ENCODE measurements at places on chromosomes 16 and 17.

GRCh38 chr17:4064366-4064765 is 78.5 kb downstream of the ZZEF1 start:
- DNase-seq: no peak

DNA sequence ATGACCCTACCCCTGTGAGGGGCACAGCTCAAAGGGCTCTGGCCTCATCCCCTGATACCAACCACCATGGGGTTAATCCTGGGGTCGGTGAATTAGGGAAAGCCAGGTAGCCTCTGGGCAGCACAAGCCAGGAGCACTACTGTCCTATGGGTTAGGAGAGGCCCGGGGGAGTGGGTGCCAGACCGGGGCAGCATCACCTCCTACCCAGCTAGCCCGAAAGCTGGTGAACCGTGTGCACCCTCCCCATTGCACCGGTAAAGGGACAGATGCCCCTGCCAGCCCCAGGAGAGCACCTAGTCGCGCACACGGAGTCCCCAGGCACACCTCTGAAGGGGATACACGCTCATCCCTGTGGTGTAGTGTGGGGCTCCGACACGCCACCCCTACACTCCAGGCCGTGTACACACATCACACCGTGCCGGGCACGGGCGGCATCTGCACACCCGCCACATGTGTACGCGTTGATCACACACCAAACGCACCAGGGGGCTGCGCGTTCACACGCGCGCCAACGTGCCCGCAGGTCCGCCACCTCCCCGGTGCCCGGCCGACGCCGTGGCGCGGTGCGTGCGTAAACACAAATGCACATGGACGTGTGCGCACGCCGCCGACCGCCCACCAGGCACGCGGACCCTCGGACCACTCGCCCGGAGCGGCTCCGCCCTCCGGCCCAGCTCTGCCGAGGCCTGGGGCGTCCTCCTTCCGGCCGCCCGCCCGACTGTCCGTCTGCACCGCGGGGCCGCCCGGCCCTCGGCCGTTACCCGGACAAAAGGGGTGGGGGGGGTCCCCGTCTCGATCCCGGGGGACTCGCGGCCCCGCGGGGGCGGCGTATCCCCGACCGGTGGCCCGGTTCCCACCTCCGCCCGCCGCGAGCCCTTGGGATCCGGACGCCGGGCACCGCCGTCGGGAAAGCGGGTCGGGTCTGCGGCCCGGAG is 785 bp downstream of the UBALD1 start:
- DNase-seq: peak; percentile 64

DNA sequence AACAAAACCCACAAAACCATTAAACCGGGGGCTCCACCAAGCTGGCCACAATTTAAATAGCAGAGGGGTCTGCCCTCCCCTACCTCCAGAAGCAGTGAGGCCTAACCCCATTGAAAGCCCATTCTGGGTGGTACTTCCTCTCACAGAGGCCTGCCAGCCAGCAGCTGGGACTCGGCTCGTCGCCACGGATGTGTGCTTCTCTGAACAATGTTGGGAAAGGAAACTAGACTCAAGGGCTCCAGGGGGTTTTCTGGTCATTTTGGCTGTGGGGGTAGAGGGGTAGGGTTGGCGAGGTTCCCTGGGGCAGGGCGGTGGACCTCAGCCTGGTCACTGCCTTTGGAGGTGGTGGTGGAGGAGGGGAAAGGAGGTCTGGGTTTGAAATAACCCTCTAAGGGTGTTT is 4.7 kb upstream of the PLCG2 start:
- no peak for DNase-seq

DNA sequence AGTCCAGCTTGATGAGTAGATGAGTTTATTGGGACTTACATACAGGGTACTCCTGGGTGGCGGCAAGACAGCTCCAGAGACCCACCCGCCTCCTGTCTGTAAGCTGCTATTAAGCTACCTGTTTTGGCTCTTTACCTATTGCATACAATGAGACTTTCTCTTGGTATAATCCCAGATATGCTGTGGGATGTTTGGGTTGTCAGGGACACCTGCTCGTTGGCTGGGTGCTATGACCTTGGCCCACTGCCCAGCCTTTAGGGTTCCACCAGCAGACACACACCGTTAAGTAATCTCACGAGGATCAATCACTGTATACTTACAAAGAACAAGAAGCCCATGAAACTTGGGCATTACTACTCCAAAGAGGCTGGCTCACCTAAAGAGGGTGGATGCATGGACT is 116.4 kb downstream of the NPIPB5 start:
- no peak for DNase-seq

DNA sequence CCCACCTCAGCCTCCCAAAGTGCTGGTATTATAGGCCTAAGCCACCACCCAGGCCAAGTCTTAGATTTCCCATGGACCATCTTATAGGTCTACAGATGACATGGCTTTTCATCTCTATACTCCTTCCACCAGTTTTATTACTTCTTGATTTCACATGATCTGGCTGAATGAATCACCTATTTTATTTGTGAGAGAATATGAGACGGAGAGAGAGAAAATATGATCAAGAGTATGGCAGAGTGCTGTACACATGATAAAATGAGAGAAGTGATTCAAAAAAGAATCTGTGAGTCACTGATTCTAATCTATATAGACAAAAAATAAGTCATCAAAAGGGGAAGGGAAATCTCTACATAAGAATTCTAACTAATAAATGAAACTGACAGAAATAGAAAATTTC is 13.7 kb downstream of the ACSM1 start:
- DNase-seq: no peak

DNA sequence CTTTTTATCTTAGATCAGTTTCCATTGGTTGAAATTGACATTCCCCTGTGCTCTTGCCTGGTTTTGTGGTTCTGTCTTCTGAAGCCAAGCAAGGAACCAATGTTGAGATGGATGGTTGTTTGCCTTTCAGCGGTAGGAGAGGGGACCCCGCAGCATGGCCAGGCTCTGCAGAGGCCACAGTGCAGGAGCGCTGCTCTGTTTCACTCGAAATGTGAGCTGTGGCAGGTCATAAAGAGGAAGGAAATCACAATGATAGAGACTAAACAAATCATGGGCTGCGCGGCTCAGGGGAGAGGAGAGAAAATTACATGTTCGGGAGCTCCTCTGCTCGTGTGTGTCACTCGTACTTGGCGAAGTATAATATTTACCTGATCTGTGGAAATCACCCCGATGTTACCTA is 148.2 kb downstream of the SNX29 start:
- no peak for DNase-seq

- DNase-seq: no peak
These were observed 18.0 kb downstream of the ALOX12B start for GRCh38 chr17:8069587-8069860.

GRCh38 chr16:57807252-57807967 is 5.1 kb upstream of the KIFC3 start:
- no peak for DNase-seq

GRCh38 chr17:76076146-76076764 is 1.7 kb downstream of the GALR2 start:
- no peak for DNase-seq

DNA sequence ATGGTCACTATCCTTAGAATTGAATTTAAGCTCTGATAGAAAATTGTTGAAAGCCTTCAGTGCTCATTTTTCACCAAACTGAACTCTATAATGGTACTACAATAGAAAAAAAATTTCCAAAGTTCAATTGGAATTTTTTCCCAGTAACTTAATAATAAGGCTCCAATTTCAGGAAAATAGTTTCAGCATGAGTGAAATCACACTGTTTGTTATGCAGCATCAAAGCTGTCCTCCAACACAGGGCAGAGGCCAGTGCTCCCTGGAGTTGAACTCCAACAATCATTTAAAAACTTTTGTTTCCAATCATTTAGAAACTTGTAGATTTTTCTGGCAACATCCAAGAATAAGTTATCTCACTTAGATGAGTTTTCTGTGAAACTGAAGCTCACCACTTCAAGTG is 103.1 kb upstream of the HSBP1 start:
- DNase-seq: no peak

GRCh38 chr16:4487955-4488498 is 11.8 kb downstream of the HMOX2 start:
- DNase-seq: no peak

- no peak for DNase-seq
These were observed 508.8 kb upstream of the CDH8 start for GRCh38 chr16:62545039-62545438.

DNA sequence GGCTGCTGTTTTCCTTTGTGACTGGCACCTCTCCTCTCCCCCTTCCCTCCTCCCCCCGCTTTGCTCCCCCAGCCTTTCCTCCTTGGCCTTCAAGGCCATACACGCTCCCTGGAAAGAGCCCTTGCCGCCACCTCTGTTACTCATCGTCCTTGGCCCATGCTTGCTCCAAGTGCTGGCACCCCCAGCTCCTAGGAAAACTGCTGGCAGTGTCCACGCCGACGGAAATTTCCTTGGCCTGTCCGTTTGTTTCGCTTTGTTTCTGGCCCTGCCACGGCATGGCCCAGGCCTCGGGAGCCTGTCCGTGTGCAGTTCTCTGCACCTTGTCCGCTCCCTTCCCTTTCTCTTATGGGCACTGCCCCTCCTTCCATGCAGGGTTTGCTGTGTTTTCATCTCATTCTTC is 18.0 kb downstream of the CA5A start:
- no peak for DNase-seq

GRCh38 chr17:4789951-4790704 is 1.4 kb downstream of the GLTPD2 start:
- peak; percentile 81 for DNase-seq

GRCh38 chr17:27489045-27489715 is 32.9 kb downstream of the KSR1 start:
- DNase-seq: no peak

- no peak for DNase-seq
These were observed 8.4 kb upstream of the LGALS3BP start for GRCh38 chr17:78988152-78988551.

DNA sequence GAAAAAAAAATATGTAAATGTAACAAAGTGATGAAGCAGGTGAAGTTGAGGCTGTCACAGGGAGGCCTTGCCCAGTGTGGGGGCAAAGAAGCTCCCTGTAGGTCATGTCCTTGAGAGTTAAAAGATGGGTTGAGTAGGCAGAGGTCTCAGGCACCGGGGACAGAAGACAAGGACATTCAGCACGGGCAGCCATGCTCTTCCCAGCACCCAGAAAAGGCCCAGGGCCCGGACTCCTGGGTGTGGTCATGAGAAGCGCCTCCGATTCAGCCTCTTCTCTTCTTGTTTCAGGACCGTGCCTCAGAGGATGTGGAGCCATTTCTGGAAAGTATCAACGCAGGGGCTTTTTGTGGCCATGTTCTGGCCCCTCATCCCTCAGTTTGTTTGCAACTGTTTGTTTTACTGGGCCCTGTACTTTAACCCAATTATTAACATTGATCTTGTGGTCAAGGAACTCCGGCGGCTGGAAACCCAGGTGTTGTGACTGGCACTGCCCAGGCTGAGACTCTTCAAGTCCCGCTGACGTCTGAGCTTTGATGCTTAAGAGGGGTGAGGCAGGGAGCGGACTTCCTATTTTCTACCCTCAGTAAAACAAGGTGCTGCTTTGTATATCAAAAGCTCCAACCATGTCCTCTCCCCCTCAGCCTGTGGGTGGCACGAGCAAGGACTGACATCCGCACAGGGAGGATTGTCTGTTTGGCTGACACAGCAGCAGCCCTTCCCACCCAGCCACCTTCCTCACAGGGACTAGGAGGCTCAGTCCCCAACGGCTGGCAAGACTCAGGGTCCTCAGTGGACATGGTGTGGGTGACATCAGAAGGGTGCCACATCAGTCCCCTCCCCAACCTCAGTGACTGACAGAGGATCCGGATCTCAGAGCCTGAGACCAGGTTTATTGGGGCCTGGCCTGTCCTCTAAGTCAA is 26.5 kb downstream of the PLA2G10 start:
- no peak for DNase-seq

GRCh38 chr17:55794725-55795482 is 44.1 kb downstream of the PCTP start:
- no peak for DNase-seq

DNA sequence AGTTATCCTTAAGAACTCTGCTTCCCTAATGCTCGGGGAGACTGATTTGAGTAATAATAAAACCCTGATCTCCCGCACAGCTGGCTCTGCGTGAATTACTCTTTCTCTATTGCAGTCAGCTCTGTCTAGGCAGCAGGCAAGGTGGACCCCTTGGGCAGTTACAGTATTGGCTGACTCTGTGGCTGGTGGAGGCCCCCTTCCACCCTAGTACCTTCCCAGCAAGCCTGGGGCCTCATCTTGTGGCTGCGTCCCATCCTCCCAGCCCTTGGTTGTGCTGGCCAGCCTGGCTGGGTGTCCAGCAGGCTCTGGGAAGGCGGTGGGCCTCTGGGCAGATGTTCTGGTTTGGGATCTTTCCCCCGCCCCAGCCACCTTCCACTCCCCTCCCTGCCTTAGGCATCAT is 44.5 kb downstream of the CFAP20 start:
- no peak for DNase-seq

GRCh38 chr17:48024149-48025039 is 13.2 kb downstream of the COPZ2 start:
- DNase-seq: peak; percentile 50

DNA sequence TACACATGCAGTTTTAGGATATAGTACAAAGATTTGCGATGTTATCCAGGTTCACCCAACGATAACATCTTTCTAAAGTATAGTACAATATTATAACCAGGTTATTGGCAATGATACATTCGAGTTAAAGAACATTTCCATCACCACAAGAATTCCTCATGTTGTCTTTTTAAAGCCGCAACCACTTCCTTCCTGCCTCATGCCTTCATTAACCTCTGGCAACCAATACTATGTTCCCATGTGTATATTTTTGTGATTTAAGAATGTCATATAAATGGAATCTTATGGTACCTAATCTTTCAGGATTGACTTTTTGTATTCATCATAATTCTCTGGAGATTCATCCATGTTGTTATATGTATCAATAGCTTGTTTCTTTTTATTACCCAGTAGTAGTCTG is 1183.2 kb downstream of the CDH11 start:
- DNase-seq: no peak

DNA sequence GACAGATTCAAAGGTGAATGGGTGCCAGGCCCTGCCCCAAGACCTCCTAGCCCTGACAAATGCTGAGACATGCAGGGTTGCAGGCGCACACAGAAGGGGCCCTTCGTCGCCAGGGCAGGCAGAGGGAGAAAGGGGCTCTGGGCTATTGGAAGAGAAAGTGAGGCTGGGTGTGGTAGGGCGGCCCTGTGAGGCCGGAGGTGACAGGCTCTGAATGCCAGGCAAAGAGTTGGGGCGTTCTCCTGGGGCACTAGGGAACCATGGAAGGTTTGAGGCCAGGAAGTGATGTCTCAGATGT is 26.4 kb upstream of the NXPH3 start:
- no peak for DNase-seq

DNA sequence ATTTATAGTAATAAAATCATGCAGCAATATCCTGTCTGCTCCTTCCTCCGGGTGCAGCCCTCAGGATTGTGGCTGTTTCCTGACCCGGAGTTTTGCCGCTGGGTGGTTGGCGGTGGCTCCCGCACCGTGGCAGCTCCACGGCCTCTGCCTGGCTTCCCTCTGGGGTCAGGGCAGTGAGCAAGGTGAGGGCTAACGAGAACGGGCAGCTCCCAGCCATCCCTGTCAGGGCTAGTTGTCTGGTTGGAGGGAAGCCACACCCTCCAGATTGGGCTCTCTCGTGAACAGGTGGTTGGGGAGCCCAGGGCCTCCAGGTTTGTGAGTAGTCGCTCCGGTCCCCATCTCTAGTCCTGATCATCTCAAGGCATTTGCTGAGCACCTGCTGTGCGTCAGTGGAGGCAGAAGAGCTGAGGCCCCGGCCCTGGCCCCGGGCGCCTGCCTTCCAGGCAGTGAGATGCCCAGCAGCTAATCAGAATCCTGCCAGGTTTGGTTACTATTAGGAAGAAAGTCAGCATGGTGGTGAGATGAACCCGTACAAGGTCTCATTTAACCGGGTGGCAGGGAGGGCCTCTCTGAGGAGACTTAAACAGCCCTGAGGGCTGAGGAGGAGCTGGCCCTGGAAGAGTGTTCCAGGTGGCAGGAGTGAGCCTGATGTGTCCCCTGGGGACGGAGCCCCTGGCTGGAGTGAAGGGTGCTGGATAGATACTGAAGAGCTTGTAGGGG is 2.3 kb upstream of the NUDT16L1 start:
- no peak for DNase-seq

Data from HAP-1 (cell line).